Stimulated activated CD8-positive, alpha-beta memory T cell treated with anti-CD3 and anti-CD28 coated beads, Interleukin-7, amount 100 ng/mL, for 1 hour (primary cell): ENCODE measurements at places on chromosomes 3 and 15.

GRCh38 chr3:44601749-44602148 lies 17.0 kb downstream of the ZNF660 start:
- DNase-seq = no peak

DNA sequence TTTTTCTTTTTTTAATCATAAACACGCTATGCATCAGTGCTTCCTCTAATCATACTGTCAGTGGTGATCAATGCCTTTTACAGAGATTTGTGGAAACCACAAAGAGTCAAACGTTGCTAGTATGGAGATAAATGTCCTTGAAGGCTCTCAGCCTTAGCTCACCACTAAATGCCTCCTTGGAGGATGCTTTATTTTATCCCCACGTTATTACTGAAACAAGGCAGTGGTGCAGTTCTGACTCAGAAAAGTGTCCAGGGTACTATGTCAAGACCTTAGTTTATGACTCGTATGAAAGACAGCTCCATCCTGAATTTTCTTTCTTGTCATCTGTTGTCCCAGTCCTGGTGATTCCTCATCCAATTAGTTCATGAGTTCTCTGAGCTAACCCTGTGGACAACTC lies 1146.7 kb downstream of the IGSF11 start:
- no peak for DNase-seq

DNA sequence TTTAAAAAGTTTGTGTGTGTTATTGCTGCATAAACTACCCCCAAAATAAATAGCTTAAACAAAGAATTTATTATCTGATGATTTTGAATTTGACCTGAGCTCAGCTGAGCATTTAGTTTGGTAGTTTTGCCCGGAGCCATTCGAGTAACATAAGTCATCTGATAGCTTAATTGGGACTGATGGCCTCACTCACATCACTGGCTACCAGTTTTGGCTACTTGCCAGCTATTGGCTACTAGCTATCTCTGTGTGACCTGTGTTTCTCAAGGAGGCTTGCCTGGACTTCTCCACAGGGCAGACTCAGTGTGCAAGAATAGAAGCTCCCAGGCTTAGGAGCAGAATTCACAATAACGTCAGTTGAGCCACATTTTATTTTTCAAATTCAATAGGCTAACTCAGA lies 9.0 kb downstream of the CNTN3 start:
- no peak for DNase-seq

DNA sequence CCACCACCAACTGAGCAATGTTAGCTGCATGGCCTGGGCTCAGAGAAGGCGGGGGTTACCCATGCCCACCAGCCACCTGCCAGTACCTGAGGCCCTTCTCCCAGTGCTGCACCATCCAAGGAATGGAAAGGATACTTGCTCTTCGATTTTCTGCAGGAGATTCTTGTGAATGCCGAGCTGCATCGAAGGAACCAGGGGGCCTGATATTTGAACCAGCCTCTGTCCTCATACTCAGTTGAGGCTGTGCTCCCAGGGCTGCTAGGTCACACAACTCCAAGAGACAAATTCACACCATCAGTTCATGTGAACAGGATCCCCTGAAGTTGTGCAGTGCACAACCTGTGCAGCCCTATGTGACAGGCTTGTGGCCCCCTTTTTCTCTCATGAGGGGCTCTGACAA lies 18.0 kb downstream of the PLA2G4F start:
- no peak for DNase-seq

- DNase-seq = no peak
Observed at GRCh38 chr3:38634111-38634510, 15.4 kb downstream of the SCN5A start.

DNA sequence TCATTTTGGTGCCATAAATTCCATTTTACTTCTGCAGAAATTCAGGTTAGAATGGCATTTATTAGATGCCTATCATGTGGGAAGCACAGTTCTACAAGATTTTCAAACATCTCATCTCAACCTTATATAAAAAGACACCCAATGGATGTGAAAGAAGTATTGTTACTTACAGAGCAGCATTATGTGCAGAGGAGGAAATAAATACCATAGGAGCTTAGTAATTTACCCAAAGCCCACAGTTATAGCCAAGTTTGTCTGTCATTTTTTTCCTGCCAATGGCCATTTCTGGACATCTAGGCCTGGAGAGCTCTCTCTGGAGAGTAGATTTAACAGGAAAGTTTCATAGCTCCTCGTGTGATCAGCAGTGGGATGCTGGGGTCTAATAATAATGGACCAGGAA lies 659.4 kb upstream of the NAALADL2 start:
- no peak for DNase-seq

GRCh38 chr3:149820183-149820582 lies 7.2 kb downstream of the RNF13 start:
- DNase-seq = no peak
